ENCODE measurements at places on chromosomes 4 and X.

DNA sequence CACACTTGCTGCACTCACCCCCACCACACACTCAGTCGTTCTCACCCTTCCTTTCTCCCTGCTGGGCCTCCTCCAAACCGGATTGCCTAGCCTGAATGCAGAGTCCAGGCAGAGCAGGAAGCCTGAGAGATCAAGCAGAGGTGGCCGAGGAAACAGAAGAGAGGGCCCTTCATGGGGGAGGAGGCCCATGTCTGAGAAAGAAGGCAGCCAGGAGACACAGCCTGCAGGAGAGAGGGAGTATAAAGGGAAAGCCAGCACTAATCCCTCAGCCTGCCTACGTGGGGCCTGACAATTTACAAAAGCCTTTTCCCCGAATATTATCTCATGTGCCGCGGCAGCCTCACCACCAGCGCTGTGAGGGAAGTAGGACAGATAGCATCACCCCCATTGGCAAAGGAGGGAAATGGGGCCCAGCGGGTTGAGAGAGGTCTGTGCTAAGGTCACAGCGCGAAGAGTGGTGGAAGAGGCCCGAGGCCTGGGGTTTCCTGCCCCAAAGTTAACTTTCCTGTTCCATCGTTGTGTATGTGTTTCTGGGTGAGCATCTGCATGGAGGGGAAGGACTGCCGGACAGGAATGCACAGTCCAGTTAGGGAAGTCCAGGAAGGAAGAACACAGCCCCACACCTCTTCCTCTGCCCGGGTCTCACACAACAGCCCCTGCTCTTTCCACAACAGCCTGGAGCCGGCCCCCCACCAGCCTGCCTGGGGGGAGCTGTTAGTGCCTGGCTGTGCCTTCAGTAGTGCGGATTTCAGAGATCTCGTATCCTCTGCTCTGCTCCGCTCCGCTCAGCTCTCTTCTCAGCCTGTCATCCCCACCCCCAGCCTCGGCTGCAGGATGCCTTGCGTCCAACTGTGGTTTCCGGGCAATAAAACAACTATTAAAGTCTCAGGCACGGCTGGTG lies 50.9 kb upstream of the BCOR start:
- no peak for DNase-seq

GRCh38 chr4:84596826-84597225 lies 13.9 kb downstream of the CDS1 start:
- no peak for DNase-seq

DNA sequence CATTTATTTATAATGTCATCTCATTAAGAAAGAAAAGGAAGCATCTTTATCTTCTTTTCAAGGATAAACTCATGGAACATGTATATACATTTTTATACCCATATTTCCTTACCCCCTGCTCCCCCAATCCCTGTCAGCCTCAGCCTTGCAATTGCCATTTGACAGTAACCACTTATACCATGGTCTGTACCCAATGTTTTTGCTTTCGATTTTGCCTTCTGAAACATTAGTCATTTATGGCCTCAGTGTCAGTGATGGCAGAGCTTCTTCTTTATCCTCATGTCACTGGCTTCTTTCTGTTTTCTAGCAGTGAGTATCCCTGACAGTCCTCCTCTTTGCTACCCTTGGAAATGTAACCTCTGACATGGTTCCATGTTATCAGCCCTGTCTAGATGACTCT lies 228.4 kb downstream of the SPRY1 start:
- DNase-seq, result no peak

DNA sequence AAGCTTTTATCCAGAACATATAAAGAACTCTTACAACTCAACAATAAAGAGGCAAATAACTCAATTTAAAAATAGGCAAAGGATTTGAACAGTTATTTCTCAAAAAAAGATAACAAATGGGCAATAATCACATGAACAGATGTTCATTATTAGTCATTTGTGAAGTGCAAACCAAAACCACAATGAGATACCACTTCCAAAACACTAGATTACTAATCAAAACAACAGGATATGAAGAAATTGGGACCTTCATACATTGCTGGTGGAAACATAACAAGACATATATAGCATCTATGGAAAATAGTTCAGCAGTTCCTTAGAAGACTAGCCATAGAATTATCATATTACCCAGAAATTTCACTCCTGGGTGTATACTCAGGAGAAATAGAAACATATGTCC lies 224.6 kb downstream of the FBXO8 start:
- no peak for DNase-seq

DNA sequence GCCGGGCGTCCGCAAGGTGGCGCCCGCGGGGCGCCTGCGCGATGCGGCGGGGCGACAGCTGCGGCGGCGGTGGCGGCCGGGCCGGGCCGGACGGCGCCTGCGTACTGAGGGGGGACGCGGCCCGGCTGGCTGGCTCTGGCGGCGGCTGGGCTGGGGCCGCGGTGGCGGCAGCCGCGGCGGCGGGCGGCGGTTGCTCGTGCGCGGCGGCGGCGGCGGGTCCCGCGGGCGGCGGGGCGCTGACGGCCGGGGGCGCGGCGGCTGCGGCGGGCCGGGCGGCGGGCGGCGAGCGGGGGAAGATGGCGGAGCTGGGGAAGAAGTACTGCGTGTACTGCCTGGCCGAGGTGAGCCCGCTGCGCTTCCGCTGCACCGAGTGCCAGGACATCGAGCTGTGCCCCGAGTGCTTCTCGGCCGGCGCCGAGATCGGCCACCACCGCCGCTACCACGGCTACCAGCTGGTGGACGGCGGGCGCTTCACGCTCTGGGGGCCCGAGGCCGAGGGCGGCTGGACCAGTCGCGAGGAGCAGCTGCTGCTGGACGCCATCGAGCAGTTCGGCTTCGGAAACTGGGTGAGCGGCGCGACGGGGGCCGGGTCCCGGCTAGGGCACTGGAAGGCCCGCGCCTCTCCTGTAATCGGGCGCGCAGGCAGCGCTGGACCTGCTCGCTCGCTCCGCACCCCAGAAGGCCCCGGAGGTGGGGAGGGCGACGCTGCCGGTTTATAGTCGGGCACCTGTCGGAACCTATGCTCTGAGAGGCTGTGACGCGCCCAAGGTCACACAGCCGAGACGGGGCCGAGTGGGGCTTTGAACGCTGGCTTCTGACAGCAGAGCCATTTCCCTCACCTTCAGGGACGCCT lies at the start of gene TADA2B:
Gene TADA2B (plus strand): TSS at position 89 of the 853 bp plus-strand sequence. CDS start 208 bp downstream, at position 297.
- DNase-seq, result peak; percentile 43

GRCh38 chrX:23398570-23398969 lies 63.9 kb downstream of the PTCHD1 start:
- no peak for DNase-seq

- no peak for DNase-seq
Observed at GRCh38 chr4:88137112-88137511, 21.3 kb downstream of the ABCG2 start.

- DNase-seq, result no peak
Observed at GRCh38 chr4:130747842-130748241, 1651.9 kb downstream of the C4orf33 start.

DNA sequence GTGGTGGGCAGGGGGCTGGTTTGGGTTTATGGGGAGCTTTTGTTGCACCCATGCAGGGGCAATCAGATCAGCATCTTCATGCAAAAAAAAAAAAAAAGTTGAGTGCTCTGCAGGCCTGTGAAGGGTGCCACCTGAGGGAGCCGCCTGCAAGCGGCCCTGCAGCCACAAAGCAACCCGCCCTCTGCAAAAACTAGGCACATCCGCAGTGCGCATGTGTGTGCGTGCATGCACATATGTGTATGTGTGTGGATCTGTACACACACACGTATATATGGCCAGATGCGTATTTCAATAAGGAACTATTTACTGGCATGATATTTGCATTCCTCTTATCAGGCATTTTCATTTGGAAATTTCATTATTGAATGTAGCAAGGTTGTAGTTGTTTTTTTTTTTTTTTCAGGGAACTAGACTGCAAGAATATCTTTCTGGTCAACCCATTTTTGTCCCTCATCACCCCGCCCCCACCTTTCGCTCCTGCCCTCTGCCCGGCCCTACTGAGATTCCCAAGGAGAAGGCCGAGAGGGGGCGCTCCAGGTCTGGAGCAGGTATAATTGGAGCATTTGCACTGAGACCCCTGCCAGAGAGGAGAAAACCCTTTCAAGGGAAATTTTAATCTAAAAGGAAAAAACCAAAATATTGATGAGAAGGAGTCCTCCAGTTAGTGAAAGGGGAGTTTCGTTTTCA lies 18.1 kb downstream of the CCNQ start:
- DNase-seq, result no peak

DNA sequence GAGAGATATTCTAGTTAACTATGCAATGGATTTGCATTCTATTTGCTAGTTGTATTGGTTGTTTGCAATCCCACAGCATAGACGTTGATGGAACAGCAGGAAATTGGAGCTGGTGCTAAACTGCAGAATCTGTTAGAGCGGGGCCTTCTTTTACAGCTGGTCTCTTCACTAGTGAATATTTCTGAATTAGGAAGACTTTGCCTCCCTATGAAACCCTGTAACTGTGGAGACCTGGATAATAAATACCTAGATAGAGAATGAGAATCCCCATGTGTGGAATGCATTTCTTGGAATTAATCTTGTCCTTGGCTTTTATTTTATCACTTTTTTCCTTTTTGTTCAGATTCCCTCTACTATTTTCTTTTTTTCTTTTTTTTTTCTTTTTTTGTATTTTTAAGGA lies 109.7 kb downstream of the SHROOM3 start:
- DNase-seq, result no peak

- DNase-seq, result no peak
Observed at GRCh38 chr4:71133491-71133890, 140.0 kb downstream of the DCK start.

DNA sequence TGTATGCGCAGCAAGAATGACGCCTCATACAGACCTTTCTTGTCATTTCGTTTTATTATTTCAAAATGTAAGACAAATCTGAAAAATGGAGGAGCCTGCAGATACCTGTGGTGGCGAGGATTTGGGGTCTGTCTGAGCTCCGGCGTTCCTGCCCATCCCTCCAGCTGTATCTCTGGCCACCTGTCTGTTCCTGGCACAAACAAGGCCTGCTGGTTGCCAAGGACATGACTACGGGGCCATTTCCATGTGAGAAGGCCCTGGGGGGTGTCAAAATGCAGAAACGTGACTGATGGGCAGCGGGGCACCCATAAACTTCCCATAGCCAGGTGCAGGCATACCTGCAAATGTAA lies 591 bp upstream of the TSPAN7 start:
- no peak for DNase-seq

- DNase-seq, result no peak
Observed at GRCh38 chr4:41880840-41881831, 54.1 kb upstream of the TMEM33 start.

- no peak for DNase-seq
Observed at GRCh38 chr4:14410516-14410915, 591.8 kb upstream of the CPEB2 start.

DNA sequence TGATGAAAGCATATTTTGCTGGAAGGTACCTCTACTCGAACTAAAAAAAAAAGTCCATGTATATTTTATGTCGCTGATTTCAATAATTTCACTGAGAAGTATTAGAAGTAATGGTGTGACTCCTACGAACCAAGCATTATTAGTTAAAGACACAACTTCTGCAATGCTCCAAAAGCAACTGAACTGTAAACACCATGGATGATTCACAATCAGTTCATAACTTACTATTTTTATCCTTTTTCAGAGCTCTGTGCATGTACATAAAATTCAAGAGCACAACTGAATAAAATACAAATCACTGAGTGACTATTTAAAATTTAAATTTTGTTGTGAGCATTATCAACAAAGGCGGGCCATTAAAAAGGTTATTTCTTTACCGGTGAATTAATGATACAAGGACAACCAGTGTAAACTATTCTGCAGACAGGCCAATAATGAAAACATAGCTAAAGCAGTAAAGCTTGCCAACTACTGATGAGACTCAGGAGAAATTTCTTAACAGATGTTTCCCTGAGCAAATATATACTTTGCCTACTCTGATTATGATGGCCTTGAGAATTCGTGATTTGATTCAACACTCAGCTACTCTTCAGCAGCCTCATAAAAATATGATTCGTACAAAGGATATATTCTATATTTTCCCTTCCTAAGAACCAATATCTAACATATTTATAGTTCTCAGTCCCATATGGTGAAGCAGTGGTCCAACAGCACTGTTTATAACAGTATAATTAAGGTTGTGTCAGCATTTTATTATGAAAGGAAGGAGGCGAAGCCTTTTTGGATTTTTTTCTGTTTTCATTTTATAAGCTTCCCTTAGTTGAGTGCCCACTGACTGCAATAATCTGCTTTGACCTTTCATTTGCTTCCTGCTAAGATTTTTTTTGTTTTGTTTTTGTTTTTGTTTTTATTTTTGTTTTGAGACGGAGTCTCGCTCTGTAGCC lies 62.8 kb upstream of the NEIL3 start:
- DNase-seq, result no peak

DNA sequence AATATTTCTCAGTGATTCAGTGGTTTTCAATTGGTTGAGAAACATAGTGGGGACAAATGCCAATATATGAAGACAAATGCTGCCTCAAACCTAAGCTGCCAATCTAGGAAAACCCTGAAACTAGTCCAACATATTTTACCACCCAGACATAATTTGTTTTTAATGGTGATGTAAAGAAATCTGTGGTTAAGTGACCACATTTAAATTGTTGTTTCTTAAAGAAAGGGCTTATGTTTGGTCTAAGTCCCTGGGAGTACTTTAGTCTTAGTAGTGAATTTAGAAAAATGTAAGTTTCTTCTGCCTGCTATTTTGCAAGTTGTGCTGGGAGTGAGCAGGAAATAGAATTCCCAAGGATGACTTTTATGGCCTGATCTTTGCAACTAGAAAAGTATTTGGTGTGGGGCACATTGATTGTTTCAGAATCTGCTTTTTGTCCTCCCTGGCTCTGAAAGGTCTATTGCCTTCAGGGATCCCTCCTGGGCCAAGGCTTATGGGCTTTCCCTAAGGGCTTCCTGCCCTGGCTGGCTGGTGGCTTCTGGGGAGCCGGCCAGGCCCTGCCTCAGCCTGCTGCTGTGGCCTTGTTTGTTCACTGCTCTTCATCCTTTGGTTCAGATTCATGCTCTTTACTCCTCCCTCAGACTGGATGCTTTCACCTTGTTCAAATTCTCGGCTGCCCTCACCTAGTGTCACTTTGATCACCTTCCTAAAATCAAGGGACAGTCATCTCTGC lies 169.8 kb upstream of the JADE1 start:
- no peak for DNase-seq

GRCh38 chr4:82362565-82362964 lies 11.2 kb downstream of the HNRNPD start:
- DNase-seq, result no peak
